ENCODE measurements at places on chromosomes 11 and 22.

DNA sequence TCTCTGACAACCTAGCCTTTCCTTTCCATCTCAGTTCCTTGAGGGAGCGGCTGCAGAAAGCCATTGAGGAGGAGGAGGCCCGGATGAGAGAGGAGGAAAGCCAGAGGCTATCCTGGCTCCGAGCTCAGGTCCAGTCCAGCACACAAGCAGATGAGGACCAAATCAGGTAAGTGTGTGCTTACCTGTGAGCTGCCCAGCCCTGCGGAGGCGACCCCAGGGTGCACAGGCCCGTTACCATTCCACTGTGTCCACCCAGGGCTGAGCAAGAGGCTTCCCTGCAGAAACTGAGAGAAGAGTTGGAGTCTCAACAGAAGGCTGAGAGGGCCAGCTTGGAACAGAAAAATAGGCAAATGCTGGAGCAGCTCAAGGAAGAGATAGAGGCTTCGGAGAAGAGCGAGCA is 63.1 kb downstream of the CEP164 start:
- DNase-seq: no peak

DNA sequence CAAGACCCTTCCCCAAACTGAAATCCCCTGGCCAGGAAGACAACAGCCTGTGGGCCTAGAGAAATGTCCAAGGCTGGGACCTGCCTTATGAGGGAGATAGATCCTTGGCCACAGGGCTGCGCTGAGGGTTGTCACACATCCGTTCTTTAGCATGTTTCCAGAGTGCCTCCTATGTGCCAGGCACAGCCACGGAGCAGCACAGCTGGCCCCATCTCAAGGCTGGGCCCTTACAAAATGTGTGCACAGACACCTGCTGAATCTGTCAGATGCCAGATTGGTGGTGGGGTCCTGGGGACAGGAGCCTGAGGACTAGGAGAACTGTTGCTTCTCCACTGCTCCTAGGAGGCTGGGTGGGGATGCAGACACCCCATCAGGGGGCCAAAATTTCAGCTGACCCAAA is 11.2 kb downstream of the GRIK4 start:
- DNase-seq: no peak

GRCh38 chr11:77117492-77117891 is 10.6 kb upstream of the MYO7A start:
- no peak for DNase-seq

GRCh38 chr11:606245-606644 is 9.5 kb downstream of the IRF7 start:
- DNase-seq: no peak
